Naive B cell (primary cell): ENCODE measurements at places on chromosomes 12 and 14. TPM values are rescaled to one million over a fixed set of nuclear protein-coding genes. Genes with fewer than 3 reads are reported as not detected.

The UNC79 gene
- not detected for polyA plus RNA-seq

The HOXC9 gene
- polyA plus RNA-seq, result not detected

The SRRM4 gene
- not detected for polyA plus RNA-seq

The RFLNA gene
- polyA plus RNA-seq, result not detected

The DEPDC4 gene
- polyA plus RNA-seq, result not detected

The DBX2 gene
- not detected for polyA plus RNA-seq

The TMEM233 gene
- polyA plus RNA-seq, result not detected

The LUM gene
- not detected for polyA plus RNA-seq

The OR11G2 gene
- not detected for polyA plus RNA-seq

The TCL1A gene
- polyA plus RNA-seq, result 4,819 TPM
